ENCODE measurements at places on chromosomes 1 and 21. TPM values are rescaled to one million over a fixed set of nuclear protein-coding genes. Genes with fewer than 3 reads are reported as not detected.

- no peak overlapping the region for H3K27ac ChIP-seq
- no peaks in the 10 kb centered on the region for H3K4me1 ChIP-seq
- H3K27me3 ChIP-seq: no peaks in the 10 kb centered on the region
- H3K4me3 ChIP-seq: no peak overlapping the region
Measured at GRCh38 chr1:115222616-115223402, 115.2 kb downstream of the NGF start.

DNA sequence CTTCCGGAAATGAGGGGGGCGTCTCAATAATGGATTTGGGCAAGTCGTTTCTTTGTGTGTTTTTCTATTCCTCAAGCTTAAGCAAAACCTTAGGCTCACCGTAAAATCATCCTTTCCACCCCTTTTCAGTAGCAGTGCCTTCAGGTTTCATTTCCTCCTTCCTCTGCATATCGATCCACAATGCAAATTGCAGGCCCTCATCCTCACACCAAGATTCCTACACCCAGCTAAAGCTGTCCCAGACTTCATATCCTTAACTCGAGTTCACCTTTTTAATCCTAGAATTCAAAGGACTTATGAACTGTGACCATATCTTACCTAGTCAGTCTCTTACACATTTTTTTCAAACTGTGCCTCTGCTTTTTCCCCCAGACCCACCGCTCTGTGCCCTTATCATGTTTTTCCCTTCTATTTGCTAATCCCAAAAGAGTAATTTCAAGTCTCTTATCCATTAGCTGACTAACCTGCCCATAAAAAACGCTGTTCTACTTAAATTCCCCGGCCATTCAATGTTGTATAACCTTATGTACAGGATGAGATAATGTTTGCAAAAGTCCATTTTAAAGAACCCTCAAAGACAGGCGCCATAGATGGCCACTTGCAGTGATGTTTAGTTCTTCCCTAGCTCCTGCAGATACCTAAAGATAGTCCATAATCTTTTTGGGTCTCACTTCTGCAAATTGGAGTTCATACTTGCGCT lies 1.5 kb downstream of the AKIRIN1 start:
- H3K27ac ChIP-seq: peak overlapping the region; percentile 83
- DNase-seq: no peak
- H3K36me3 ChIP-seq: peaks cover 44% of the 10 kb centered on the region
- H3K27me3 ChIP-seq: no peaks in the 10 kb centered on the region
- H3K4me3 ChIP-seq: peak overlapping the region; percentile 78

DNA sequence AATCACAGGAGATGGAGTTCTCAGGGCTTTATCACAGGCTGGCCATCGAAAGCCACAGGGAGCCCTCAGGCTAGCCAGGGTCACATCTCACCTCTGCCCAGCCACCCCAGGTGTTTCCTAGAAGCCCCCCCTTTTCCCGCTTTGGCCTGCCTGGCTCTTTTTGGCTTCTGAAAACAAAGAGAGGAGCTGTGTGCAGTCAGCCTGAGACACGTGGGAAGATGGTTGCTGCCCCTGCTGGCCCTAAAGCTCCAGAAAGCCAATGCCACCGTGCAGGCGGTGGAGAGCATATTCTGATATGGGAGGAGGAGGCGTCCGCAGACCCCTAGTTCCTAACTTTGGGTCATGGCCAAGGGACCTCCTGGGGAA lies 18.7 kb upstream of the LBR start:
- DNase-seq: no peak
- H3K4me3 ChIP-seq: no peak overlapping the region
- peaks cover 3% of the 10 kb centered on the region for H3K36me3 ChIP-seq
- no peaks in the 10 kb centered on the region for H3K27me3 ChIP-seq

DNA sequence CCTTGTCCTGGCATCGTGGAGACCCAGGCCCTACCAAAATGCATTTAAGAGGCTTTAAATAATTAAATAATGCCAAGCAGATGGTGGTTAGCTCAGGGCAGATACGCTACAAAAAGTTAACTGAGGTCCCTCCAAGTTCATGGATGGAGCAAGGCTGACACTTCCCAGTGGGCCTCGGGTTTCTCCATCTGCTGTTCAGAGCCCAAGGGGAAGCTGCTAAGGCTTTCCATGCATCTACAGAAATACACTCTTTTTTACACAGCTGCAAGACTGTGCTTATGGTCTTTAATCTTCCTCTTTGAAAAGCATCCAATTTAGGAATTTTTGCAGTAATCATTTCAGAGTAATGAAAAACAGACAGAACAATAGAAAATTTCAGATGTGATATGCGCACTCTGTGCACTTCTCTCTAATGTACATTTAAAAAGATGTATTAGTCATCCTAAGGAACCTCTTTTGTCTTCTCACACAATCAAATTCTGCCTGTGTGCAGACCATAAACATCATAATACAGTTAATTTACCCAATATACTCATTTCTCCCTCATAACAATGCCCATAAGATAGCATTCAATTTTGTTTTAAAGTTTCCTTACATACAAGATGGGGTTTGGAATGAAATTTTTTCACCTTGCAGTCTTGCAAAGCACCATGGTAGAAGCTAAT lies 173.2 kb upstream of the ATP1B1 start:
- H3K4me1 ChIP-seq: no peaks in the 10 kb centered on the region
- DNase-seq: no peak
- no peak overlapping the region for H3K4me3 ChIP-seq
- H3K27me3 ChIP-seq: peaks cover 46% of the 10 kb centered on the region
- H3K27ac ChIP-seq: no peak overlapping the region

- DNase-seq: no peak
- H3K36me3 ChIP-seq: no peaks in the 10 kb centered on the region
- no peak overlapping the region for H3K4me3 ChIP-seq
- H3K27ac ChIP-seq: no peak overlapping the region
Measured at GRCh38 chr1:21550097-21550496, 40.9 kb downstream of the ALPL start.

Gene C1QA
- not detected for total RNA-seq

Gene GUCA2B
- not detected for total RNA-seq

Data from activated CD4-positive, alpha-beta T cell treated with anti-CD3 and anti-CD28 coated beads, Interleukin-2, amount 10 ng/mL, durations not matched to agents 7 days and 5 days (primary cell).